ENCODE measurements at places on chromosomes 2 and 18.
A peak's percentile ranks its signal among the peaks of the same experiment; 100 is the strongest.

- DNase-seq, result no peak
Measured at GRCh38 chr2:20632446-20632990, 18.4 kb downstream of the HS1BP3 start.

- no peak for DNase-seq
Measured at GRCh38 chr2:206477296-206477695, 34.0 kb downstream of the ADAM23 start.

GRCh38 chr2:3102081-3102921 is 275.3 kb downstream of the EIPR1 start:
- peak; percentile 61 for DNase-seq

GRCh38 chr2:203685081-203685621 is 21.3 kb upstream of the CD28 start:
- no peak for DNase-seq
